Activated naive CD4-positive, alpha-beta T cell treated with anti-CD3 and anti-CD28 coated beads, Interleukin-2, amount 10 ng/mL, durations not matched to agents 5 hours and 36 hours (primary cell): ENCODE measurements at places on chromosomes 5 and 9. TPM values are rescaled to one million over a fixed set of nuclear protein-coding genes. Genes with fewer than 3 reads are reported as not detected.

Gene FYB1
- total RNA-seq, result 318 TPM

Gene MOB3B
- total RNA-seq, result 2.8 TPM

Gene GFI1B
- total RNA-seq, result not detected

Gene OGN
- not detected for total RNA-seq

Gene ECSCR
- 0.60 TPM for total RNA-seq

Gene TAS2R1
- total RNA-seq, result not detected

Gene RNF180
- total RNA-seq, result not detected

Gene ZFP37
- total RNA-seq, result 0.98 TPM

Gene IL33
- total RNA-seq, result not detected

Gene NXNL2
- not detected for total RNA-seq

Gene CENPH
- 31.5 TPM for total RNA-seq

Gene ANGPTL2
- not detected for total RNA-seq

Gene CDO1
- 0.38 TPM for total RNA-seq

Gene ARHGEF37
- total RNA-seq, result 0.28 TPM

Gene MELK
- 41.9 TPM for total RNA-seq

Gene LCN2
- total RNA-seq, result not detected

Gene PCDHB4
- total RNA-seq, result not detected
